Hypothalamus (tissue), 51 donors: ENCODE measurements at places on chromosomes 12 and 14.

- no peak for DNase-seq
Measured at GRCh38 chr12:123227581-123228258, 5.2 kb downstream of the MPHOSPH9 start.

DNA sequence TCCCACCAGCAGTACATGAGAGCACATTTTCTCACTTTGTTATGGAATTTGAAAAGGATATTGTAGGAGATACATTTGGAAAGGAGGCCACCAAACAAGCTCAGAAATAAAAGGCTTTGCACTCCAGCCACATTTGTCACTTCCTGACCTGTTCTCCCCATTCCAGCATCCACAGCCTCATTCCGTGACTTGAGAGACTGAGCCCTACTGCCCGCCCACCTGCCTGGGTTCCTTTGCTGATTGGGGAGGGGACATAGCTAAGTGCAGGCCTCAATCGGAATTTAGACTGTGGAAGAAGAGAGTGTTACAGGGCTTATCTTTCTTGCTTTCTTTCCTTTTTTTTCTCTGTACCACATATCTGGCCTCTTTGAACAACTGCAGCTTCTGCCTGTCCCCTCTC is 735.4 kb upstream of the TMEM132C start:
- DNase-seq: no peak

GRCh38 chr14:74636424-74637177 is 24.6 kb upstream of the LTBP2 start:
- no peak for DNase-seq

DNA sequence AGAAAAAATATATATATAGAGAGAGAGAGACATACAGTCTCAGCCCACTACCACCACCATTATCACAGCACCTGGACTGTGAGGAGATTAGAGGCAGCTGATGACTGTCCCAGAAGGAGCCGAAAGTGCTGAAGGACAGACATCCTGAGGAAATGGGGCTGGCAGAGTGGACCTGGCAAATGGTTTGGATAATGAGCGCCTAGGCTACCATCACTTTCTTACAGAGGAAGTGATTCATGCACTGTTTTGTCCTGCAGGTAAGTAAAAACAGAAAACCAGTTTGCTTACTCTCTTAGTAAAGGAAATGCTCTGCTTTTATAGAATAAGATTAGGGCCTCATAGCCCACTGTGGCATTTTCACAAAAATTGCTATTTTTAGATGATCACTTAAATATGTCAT is 28.6 kb upstream of the DNM1L start:
- no peak for DNase-seq

DNA sequence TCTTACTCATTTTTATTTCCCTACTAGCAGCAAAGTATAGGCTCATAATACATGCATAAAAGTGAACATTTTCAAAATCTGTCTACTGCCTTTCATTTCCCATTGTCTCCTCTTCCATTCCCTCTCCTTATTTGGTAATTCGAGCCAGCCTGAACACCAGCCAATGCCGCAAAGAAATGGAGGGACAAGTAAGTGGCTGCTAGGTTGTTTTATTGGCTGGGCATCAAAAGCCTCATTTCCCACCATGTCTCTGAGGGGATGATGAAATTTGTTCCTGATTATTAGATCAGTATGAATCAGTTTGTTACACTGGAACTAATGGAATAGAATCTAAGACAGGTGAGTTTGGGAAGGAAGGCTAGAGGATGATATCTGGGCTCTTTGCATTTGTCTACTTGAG is 143.5 kb downstream of the KCNA5 start:
- no peak for DNase-seq

DNA sequence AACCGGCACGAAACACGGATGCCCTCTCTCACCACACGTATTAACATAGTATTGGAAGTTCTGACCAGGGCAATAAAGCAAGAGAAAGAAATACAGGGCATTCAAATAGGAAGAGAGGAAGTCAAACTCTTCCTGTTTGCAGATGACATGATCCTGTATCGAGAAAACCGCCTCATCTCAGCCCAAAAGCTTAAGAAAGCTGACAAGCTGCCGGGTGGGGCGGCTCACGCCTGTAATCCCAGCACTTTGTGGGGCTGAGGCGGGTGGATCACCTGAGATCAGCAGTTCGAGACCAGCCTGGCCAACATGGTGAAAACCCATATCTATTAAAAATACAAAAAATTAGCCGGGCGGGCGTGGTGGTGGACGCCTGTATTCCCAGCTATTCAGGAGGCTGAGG is 17.7 kb downstream of the OR6S1 start:
- no peak for DNase-seq

GRCh38 chr14:104563742-104564615 is 15.6 kb upstream of the C14orf180 start:
- DNase-seq: peak; percentile 44

DNA sequence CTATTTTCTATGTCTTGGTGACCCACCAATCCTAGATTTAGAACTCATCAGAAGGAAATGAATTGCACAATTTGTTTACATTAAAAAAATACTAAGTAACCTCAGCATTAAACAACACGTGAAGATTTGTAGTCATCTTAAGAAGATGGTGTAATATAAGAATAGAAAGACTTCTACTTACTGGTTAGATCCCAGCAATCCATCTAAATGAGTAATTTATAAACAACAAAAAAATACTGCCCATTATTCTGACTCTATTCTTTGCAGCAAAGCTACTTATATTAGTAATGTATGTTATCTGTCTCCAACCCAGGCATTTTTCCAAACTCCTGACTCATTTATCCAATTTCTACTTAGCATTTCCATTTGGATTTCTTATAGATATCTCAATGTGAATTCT is 67.8 kb downstream of the CD163L1 start:
- DNase-seq: no peak

- DNase-seq: peak; percentile 19
Measured at GRCh38 chr12:113854385-113855142, 111.6 kb downstream of the RBM19 start.

DNA sequence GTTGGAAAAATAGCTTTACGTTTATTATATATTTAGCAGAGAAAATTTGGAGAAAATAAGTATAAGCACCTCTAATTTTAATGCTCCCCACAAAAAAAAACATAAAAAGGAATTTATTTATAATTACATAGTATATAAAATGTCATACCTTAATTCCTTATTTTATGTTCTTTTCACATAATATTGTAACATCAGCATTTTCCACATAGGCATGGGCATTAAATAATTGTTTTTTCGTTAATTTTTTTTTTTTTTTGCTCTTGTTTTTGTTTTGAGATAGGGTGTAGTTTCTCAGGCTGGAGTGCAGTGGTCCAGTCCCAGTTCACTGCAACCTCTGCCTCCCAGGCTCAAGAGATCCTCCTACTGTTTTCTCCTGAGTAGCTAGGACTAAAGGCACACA is 329.8 kb upstream of the FOXG1 start:
- no peak for DNase-seq

DNA sequence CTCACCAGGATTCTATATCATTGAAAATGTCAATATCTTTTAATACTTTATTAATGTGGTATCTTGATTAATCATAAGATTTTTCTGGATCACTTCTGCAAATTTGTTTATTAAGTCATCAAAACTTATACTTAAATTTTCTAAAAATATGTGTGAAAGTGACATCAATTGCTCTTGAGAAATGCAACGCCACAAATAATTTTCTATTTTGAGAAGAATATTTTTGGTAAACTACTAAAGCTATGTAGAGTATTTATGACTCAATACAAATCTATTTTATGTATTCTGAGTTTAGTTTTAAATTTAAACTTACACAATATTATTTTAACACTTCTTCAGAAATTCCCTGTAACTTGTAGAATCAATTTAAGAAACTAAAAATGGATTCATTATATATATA is 263.3 kb downstream of the RASSF9 start:
- DNase-seq: no peak

DNA sequence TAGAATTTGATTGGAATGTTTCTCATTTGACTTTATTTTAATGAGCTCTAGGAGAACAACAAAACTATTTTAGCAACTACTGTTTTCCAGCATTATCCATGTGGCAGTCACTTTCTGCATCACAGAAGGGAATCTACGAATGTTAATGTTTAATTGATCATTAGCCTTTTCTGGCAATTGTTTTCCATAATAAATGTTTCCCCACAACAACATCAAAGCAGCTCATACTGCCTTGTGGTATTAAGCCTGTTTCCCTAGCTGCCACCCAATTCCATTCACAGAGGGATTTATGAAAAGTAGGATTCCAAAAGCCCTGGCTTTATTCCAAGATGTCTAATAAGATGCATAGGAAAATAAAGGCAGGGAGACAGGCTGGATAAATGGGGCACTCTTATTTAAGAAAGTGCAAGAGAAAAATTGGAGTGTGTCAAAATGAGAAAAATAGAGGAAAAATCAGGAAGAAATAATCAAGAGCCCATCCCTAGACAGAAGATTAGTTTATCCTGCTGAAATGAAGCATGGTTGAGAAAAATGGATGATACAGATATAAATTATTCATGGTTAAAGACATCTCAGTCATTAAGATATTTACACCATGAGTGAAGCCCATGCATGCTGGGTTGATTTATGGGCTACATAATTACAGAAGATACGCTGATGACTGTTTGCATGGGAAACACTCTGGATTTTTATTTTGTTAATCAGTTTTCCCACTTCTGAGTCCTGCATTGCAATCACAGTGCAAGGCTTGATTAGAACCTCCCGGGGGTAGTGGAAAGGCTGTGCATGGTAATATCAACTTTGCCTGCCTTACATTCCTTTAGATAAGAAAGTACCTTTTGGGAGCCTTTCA is 180.3 kb downstream of the HELB start:
- no peak for DNase-seq

- peak; percentile 34 for DNase-seq
Measured at GRCh38 chr12:64625243-64626077, 15.2 kb downstream of the RASSF3 start.

GRCh38 chr14:82067221-82067875 is 533.7 kb upstream of the SEL1L start:
- DNase-seq: no peak

DNA sequence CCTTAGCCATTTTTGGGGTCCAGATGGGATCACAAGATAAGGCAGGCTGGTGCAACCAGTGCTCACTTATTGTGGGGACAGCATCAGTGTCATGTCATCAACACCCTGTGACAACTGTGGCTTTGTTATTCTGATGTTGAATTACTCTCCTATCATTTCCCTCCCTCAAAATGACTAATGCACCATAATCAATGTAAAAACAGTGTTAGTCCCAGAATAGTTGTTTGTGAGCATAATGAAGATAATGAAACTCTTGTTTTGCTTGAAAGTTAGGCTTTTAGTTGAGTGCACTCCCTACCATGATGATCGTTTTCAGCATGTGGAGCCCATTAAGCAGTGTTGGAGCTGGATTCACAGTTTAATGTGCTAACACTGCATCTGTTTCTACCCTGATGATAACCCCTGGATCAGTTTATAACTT is 151.4 kb downstream of the TMTC2 start:
- no peak for DNase-seq

GRCh38 chr12:59780605-59781135 is 184.8 kb downstream of the SLC16A7 start:
- no peak for DNase-seq

DNA sequence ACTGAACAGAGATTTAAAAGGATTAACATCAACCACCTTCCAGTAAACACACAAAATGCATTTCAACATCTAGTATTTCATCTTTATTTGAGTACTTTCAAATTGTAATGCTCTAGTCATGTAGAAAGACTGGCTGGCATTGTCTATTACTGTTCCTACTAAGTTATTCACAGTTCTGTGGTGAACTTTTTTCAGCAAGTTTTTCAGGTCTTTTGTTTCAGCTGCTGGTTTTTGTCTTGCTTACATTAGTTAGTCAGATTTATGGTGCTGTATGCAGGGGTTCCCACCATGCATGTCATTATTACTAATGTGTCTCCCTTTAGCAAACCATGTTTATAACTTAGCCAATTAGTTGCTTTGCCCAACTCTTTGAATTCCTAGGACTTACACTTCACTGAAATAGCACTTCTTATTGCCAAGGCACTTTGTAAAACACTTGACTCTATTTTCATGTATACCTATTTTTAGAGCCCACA is 253.4 kb upstream of the KITLG start:
- no peak for DNase-seq

- DNase-seq: no peak
Measured at GRCh38 chr14:23514644-23514957, 37.0 kb downstream of the ZFHX2 start.

GRCh38 chr12:103547929-103548328 is 39.1 kb upstream of the STAB2 start:
- DNase-seq: no peak

GRCh38 chr14:92462568-92462967 is 51.0 kb upstream of the RIN3 start:
- DNase-seq: no peak

GRCh38 chr14:51865953-51866747 is 5.7 kb downstream of the GNG2 start:
- no peak for DNase-seq

DNA sequence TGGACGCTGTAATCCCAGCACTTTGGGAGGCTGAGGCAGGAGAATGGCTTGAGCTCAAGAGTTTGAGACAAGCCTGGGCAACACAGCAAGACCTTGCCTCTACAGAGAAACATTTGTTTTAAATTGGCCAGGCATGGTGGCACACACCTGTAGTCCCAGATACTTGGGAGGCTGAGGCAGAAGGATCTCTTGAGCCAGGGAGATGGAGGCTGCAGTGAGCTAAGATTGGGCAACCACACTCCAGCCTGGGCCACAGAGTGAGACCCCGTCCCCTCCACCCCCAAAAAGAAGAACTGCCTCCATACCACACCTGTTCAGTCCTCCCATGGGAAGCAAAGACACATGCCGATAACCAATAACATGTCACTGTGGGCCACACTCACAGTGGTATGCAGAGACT is 19.2 kb downstream of the CCDC85C start:
- no peak for DNase-seq

DNA sequence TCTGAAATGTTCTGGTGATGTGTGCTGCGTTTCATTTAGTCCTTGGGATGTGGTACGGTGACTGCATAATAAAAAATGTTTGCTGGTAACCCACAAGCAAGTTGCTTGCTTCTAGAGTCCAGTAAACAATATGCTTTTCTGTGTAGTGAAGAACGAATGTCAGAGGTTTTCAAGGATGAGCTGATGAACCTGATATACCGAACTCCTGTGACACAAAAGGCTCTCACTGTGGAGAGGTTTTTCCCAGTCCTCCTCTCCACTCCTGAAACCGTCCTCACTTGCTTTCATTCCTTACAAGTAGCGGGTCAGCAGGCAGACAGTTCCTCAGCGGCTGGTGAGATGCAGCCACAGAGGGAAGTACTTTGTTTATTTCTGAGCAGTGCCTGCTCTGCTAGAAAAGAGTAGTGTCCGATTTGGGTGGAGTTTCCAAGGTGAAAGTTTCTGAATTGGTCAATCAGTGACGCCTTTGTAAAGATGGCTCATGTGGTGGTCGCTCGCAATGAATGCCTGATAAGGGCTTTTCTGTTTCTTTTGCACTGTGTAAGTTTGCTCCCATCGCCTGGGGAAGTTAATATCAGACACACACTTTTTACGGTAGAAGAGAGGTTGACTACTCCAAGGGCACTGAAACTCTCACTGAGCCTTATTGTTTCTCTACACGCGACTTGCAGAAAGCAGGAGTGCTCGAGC is 3.0 kb downstream of the ETV6 start:
- DNase-seq: peak; percentile 25

DNA sequence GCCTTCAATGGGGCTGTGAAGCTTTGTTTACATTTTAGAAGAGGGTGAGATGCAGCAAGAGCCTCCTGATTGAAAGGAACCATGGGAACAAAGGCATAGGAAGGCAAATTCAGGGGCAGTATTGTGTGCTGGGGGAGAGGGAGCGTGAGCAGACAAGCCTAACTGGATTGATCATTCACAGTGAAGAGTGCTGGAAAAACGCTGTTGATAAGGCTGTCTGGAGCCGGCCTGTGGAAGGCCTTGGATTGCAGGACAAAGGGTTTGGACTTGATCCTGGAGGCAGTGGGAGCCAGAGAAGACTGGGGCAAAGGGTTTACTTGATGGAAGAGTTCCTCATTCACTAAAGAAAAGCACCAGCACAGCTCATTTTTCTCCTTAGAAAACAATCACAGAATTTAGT is 160.5 kb downstream of the PAH start:
- DNase-seq: no peak
